ENCODE measurements at places on chromosomes 4 and X.

- DNase-seq, result no peak
Measured at GRCh38 chrX:71637848-71638247, 19.5 kb upstream of the CXCR3 start.

DNA sequence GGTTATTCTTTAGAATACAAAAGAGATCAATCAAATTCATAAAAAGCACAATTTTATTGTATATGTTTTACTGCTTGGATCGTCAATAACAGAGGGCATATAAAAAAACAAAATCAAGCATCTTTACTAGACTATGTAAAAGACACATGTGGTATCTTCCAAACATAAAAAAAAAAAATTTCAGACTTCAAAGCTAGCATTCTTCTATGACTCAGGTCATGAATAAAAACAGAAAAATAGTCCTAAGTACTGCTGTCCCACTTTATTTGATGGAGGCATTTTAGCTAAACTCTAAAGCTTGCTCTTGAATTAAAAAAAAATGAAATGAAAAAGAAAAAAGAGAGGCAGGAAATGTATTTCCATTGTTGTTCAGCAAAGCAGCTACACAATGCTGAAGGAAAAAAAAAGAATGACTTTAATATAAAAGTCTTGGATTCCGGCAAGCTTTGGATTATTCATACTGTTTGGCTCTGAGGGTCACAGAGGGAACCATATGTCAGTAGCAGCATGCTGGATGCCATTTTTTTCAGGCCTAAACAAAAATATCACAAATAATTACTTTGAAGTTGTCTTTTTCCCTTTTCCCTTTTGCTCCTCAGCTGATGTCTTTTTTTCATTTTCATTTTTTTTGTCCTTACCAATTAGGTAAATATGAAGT, 249.1 kb upstream of the DIAPH2 start:
- no peak for DNase-seq

- no peak for DNase-seq
Measured at GRCh38 chr4:86302251-86302650, 57.6 kb downstream of the MAPK10 start.

DNA sequence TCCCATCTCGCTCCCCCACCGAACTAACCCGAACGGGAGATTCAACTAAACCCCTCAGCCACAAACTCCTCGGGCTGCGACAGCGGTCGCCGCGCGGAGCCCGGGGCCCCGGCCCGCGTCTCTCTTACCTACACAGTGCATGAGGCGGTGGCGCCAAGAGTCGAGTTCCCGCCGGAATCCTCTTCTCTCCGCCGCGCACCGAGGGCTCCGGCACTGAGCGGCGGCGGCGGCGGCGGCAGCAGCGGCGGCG, 160 bp downstream of the LCORL start:
- no peak for DNase-seq

- DNase-seq, result no peak
Measured at GRCh38 chr4:137420901-137421396, 111.3 kb downstream of the PCDH18 start.

DNA sequence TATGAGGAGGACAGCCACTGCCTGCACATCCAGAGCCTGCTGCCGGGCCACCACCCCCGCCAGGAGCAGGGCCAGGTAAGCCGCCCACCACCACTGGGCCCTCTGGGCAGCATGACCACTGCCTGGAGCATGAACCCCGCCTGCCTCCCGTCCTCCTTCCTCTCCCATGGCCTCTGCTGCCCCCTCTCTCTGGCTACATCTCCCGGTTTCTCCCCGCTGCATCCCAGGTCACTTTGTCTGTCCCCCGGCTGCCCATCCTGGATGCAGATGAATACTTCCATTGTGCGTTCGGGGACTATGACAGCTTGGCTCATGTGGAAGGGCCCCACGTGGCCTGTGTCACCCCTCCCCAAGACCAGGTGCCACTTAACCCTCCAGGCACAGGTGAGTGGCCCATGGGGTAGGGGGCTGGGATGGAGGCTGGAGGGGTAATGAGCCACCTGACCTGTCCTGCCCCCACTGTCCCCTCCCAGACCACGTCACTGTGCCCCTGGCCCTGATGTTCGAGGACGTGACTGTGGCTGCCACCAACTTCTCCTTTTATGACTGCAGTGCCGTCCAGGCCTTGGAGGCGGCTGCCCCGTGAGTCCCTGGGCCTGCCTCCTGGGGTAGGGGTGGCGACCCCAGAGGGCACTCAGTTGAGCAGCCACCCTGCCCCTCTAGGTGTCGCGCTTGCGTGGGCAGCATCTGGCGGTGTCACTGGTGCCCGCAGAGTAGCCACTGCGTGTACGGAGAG, 6.0 kb downstream of the PLXNB3 start:
- no peak for DNase-seq

DNA sequence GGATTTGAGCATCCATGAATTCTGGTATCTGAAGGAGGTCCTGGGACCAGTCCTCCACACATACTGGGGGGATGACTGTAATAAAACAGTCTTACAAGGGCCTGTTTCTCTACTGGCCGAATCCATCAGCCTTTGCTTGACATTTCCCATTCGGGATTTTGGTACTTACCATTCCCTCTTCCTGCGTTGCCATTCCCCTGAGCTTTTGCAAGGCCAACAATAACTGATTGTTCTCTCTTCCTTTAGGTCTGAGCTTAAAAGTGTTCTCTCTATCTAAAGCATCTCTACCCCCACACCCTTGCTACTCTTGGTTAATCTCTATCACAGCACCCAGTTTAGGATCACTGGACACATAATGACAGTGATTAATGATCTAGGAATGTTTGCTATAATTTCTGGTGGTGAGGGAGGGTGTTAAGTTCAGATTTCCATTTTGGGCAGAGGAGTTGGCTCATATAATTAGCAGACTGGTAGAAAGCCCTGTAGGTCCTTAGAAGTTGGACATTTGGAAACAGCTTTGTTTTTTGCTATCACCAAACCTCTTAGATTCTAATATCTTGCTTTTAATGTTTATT, 29.4 kb downstream of the TMA16 start:
- no peak for DNase-seq

Data from stimulated activated CD4-positive, alpha-beta T cell treated with anti-CD3 and anti-CD28 coated beads, Interleukin-1b, Interleukin-23, amount 100 ng/mL, for 1 hour (primary cell).